ENCODE measurements at places on chromosomes 5 and 9.

DNA sequence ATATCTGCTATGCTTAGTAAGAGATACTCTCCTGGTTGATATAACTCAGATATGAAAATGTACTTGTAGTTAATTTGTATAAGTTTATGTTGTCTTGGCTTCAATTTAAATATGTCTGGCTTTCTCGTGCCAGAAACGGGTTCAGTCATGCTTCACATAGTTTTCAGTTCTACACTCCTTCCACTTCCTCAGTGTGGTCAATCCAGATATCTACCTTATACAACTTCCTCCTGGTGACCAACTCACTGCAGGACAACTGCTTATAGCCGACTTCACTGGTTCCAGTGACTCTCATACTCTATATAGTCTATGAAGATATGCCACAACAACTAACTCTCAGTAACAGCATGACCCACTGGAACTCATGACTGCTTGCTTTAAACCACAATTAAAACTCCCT lies 690.4 kb downstream of the SLCO4C1 start:
- DNase-seq, result no peak

DNA sequence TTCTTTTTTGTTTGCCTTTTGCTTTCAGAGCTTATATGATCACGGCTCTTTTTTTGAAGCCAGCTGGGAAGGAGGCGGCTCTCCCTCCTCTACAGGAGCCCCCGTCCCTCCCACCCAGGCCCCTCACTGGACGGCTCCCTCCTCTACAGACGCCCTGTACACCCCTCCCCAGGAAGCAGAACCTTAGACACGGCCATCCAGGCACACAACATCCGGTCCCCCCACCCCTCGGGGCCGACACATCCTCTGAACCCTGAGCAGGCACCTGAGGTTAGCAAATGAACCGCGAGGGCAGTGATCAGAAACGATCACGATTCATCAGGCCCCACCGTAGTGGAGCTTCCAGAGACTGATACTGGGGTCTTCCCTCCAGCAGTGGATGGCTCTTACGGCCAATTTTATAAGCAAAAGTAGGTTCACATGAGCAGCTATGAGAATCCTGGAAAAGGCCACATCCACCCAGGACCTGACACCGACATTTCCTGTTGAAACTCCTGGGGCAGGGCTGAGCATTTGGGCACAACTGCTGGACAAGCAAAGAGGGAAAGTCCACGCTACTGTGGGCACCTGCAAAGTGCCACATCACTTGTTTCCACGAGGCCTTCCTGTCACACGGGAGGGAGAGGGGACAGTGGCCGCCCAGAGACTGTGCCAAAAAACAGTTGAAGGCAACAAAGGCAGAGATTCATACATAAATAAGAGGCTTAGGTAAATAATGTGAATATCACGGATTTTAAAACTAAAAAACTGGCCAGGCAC lies 78.9 kb downstream of the SEMA4D start:
- DNase-seq, result no peak

GRCh38 chr5:36421256-36421655 lies 119.6 kb upstream of the RANBP3L start:
- no peak for DNase-seq

- no peak for DNase-seq
These were observed 115.7 kb downstream of the UGCG start for GRCh38 chr9:112012026-112012902.

DNA sequence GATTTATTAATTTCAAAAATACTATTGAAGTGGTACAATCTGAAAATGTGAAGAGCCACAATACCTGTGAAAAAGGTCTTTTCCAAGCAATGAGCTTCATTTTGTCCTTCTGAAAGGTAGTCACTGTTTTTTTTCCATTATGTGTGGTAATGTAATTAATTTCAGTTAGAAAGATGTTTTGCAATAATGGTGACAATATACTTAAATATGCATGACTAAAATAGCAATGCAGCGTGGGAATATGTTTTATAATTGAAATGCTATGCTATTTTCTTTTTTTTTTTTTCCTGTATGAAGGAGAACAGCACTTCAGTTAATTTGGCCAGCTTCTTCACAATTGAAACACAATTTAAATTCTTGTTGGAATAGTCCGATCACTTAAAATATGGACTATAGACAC lies 41.9 kb downstream of the NPR3 start:
- DNase-seq, result no peak

DNA sequence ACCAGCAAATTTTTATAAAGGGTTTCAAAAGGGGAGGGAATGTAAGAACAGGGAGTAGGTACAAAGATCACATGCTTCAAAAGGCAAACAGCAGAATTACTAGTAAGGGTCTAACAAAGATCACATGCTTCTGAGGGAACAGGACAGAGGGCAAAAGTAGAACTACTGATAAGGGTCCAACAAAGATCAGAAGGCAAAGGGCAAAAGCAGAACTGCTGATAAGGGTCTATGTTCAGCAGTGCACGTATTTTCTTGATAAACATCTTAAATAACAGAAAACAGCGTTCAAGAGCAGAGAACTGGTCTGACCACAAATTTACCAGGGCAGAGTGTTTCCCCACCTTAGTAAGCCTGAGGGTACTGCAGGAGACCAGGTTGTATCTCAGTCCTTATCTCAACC lies 469.5 kb upstream of the PIK3R1 start:
- DNase-seq, result no peak

DNA sequence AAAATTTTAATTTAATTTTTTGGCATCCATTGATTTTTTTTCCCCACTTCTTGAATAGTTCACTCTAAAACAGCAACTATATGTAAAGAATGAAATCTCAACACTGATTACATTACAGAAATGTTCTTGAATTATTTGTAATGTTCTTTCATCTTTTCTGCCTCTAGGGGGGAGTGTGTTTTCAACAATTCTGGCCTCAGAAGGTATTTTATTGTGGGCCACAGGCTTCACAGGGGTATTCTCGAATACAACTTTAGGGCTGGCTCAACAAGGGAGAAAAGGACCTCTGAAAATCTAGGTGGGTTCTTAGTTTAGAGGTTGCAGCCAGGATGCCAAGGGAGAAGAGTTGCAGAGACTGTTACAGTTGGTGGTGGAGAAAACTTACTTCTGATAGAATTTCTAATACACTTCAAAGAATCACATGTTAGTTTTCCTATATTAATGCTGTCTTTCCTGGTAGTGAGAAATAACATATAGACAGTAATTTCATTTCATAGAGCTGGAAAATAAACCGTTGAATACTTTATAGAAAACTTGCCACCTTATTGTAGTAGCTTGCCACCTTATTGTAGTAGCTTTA lies 3.6 kb upstream of the NPR3 start:
- no peak for DNase-seq

- DNase-seq, result no peak
These were observed 11.2 kb downstream of the SH3RF2 start for GRCh38 chr5:145947581-145947980.

DNA sequence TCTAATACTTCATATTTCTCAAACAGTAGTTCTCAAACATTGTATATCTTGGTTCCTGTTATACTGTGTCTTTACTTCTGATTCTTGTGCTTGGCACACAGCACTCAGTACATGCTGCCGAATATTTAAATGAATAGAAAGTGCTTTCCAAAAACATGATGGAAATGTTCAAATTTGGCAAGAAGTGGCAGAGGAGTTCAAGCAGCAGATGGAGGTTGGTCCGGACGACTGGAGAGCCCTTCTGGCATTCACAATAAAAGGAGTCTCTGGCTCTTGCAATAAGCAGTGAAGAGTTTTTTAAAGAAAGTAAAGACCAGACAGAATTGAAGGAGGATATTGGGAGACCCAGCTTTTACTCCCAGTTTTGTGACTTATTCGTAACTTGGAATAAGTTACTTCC lies 36.3 kb downstream of the TSTD2 start:
- no peak for DNase-seq

GRCh38 chr9:111094958-111095357 lies 56.7 kb upstream of the LPAR1 start:
- DNase-seq, result no peak

GRCh38 chr5:74183041-74183440 lies 457.5 kb downstream of the ENC1 start:
- DNase-seq, result no peak

- no peak for DNase-seq
These were observed at the start of gene PCDHGB1 for GRCh38 chr5:141349917-141350619. TSS of gene PCDHGB1 (plus strand) at chr5:141350099. CDS start at chr5:141350261, 162 bp downstream.

DNA sequence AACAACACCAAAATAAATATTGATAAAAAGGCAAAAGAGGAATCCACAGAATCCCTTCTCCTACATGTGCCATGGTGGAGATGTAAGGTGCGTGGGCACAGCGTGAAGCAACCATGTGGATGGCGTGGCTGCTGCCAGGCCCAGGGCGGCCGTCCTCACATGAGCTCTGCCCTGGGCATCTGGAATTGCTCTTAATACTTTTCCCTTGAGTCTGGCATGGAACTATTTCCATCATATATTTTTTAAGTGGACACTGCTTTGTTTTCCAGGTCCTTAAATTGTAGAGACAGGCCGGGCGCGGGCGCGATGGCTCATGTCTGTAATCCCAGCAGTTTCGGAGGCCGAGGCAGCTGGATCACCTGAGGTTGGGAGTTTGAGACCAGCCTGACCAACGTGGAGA lies 349.3 kb downstream of the IRX1 start:
- DNase-seq, result no peak

DNA sequence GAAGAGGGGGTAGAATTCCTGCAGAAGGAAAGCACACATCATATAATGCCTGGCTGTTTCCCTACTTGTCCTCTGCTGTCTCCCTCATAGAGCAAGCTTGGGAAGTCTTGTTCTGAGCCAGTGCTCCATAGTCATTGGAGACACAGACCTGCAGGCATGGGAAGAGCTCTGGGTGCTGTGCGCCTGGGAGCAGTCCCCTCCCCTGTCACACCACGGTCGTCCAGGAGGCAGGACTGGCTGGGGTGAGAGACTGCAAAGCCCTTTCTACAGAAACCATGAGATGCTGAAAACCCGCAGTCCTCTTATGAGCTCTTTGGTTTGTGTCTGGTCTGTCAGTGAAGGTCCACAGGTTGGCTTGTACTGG lies 64.6 kb downstream of the GPR21 start:
- DNase-seq, result no peak

DNA sequence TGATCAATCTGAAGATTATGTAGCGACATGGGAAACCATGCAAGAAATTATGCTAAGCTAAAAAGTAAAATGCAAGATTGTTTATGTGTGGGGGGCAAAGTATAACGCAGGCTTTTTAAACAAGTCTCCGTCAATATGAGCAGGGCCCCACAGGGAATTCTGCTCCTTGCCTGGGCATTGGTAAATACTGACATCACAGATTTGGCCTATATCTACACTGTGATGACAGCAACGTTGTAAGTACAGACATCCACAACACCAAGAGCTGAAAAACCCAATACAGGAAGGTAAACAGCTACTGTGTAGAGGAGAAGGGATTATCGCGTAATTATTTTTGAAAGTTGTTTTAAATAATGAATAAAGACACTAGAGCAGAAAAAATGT lies 74.5 kb upstream of the SLC25A51 start:
- DNase-seq, result no peak

- DNase-seq, result no peak
These were observed 83.0 kb downstream of the CMYA5 start for GRCh38 chr5:79772651-79773050.

DNA sequence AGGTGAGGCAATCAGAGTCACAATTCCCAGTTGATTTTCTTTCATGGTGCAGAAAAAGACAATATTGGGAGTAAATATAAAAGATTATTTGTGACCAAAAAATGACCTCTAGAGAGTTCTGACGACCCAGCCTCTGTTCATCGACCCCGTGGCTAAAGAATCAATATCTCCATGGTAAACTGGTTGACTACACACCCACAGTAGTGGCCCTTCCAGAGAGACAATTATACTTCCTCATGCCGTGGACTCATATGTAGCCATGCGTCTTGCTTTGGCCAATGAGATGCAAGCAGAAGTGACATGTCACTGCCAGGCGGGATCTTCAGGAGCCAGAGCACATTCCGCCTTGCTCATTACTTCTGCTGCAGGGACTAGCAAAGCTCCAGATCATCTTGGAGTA lies 163.3 kb upstream of the RAD23B start:
- DNase-seq, result no peak

GRCh38 chr5:56147106-56147505 lies 86.0 kb downstream of the ANKRD55 start:
- no peak for DNase-seq

GRCh38 chr5:105504-106070 lies 13.6 kb downstream of the PLEKHG4B start:
- DNase-seq, result no peak

GRCh38 chr5:133387091-133387490 lies 225.2 kb downstream of the FSTL4 start:
- DNase-seq, result no peak

- no peak for DNase-seq
These were observed 1.1 kb downstream of the FEM1C start for GRCh38 chr5:115543365-115544042.

DNA sequence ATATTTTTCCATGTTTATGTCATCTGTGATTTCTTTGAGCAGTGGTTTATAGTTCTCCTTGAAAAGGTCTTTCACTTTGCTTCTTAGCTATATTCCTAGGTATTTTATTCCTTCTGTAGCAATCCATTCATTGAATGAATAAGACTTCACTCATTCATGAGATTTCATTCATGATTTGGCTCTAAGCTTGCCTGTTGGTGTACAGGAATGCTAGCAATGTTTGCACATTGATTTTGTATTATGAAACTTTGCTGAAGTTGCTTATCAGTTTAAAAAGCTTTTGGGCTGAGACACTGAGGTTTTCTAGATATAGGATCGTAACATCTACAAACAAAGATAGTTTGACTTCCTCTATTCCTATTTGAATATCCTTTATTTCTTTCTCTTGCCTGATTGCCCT lies 15.9 kb downstream of the RLN2 start:
- DNase-seq, result no peak

DNA sequence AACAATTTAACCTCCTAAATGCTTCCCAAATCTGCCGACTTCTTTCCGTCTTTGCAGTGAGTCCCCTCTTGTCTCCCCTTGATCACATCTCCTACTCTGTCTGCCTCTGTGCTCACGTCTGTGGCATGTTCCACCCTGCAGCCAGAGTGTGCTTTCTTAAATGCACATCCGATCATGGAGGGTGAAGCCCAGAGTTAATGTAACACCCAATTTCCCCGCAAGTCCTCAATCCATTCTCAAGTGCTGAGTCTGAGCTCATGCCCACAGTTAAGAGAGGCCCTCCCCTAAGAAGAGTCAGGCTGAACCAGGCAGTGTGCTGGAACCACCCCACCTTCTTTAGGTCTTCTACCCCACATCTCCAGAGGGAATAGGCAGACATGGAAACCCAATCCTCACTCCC lies 164.8 kb downstream of the EPB41L4A start:
- DNase-seq, result no peak

DNA sequence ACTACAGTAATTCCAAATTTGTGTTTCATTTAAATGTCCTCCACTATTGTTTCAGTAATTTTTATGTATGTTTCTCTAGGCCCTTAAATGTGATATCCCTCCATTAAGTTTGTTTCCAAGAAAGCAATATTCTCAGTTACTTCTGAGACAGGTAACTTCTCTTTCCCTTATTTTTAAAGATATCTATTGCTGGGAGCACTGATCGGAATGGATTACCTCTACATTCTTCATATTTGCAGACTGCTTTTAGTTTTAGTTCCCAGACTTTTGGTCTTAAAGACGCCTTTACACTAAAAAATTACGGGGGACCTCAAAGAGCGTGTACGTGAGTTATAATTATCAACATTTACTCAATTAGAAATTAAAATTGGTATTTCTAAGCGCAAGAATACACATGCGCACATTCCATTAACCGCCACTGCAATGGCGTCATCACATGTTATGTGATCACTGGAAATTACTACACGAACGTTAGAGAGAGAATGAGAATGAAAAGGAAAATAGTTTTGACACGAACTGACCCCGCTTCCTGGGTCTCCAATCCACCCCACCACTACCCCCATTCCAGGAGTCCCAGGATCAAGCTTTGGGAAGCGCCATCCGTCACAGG lies 519 bp upstream of the RAD50 start:
- DNase-seq, result no peak

- no peak for DNase-seq
These were observed 312.3 kb downstream of the ENC1 start for GRCh38 chr5:74328221-74328630.
